Left ventricle myocardium inferior (tissue), 1 donor: ENCODE measurements at places on chromosomes 2 and 18. TPM values are rescaled to one million over a fixed set of nuclear protein-coding genes. Genes with fewer than 3 reads are reported as not detected.

DNA sequence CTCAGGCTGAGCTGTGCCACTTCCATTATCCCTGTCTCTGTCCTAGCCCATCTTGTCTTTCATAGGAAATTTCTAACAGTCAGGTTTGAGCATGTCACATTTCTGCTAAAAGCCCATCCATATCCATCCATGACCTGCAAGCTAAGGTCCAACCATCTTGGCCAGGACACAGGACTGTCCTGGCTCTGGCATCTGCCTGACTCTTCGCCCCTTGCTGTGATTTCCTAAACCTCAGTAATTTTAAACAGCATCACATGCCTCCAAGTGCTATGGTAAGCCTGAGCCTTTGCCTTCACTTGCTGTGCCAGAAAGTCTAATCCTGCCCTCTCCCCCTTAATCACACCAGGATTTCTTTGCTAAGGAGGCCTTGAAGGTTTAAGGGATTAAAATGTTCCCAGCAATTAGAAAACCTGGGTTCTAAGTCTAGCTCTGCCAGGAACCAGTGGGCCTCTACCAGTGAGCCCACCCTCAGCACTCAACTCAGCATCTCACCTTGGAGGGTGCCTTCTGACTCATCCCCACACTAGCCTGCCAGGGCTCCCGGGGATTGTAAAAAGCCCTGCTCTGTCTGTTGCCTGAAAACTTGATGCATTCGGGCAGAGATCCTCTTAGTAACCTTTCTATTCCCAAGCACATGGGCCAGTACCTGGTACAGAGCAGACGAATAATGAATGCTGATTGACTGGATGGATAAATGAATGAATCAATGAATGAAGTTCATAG is 411.0 kb downstream of the LRATD1 start:
- no peaks in the 10 kb centered on the region for H3K27me3 ChIP-seq
- no peak overlapping the region for H3K4me3 ChIP-seq
- H3K27ac ChIP-seq: no peak overlapping the region
- H3K4me1 ChIP-seq: peaks cover 10% of the 10 kb centered on the region

IL1RL1 gene
- total RNA-seq: 1.1 TPM

SNED1 gene
- 6.1 TPM for total RNA-seq

GRCh38 chr2:129801575-129801974 is 177.9 kb upstream of the RAB6C start:
- no peak overlapping the region for H3K4me3 ChIP-seq
- H3K27me3 ChIP-seq: peaks cover 72% of the 10 kb centered on the region
- no peaks in the 10 kb centered on the region for H3K36me3 ChIP-seq
- no peak for DNase-seq
- H3K27ac ChIP-seq: no peak overlapping the region

KCNS3 gene
- total RNA-seq: 4.0 TPM

GRCh38 chr18:35511833-35512232 is 14.1 kb upstream of the INO80C start:
- H3K27me3 ChIP-seq: no peaks in the 10 kb centered on the region
- H3K4me1 ChIP-seq: peaks cover 59% of the 10 kb centered on the region
- H3K36me3 ChIP-seq: no peaks in the 10 kb centered on the region
- no peak overlapping the region for H3K27ac ChIP-seq
- DNase-seq: no peak
- no peak overlapping the region for H3K4me3 ChIP-seq

FAM110C gene
- 3.3 TPM for total RNA-seq

GRCh38 chr18:77136076-77136718 is 3.6 kb upstream of the MBP start:
- no peak overlapping the region for H3K27ac ChIP-seq
- peaks cover 44% of the 10 kb centered on the region for H3K4me1 ChIP-seq
- no peaks in the 10 kb centered on the region for H3K36me3 ChIP-seq
- peaks cover 21% of the 10 kb centered on the region for H3K27me3 ChIP-seq
- H3K4me3 ChIP-seq: no peak overlapping the region
